H1 (cell line): ENCODE measurements at places on chromosomes 7 and 10.

DNA sequence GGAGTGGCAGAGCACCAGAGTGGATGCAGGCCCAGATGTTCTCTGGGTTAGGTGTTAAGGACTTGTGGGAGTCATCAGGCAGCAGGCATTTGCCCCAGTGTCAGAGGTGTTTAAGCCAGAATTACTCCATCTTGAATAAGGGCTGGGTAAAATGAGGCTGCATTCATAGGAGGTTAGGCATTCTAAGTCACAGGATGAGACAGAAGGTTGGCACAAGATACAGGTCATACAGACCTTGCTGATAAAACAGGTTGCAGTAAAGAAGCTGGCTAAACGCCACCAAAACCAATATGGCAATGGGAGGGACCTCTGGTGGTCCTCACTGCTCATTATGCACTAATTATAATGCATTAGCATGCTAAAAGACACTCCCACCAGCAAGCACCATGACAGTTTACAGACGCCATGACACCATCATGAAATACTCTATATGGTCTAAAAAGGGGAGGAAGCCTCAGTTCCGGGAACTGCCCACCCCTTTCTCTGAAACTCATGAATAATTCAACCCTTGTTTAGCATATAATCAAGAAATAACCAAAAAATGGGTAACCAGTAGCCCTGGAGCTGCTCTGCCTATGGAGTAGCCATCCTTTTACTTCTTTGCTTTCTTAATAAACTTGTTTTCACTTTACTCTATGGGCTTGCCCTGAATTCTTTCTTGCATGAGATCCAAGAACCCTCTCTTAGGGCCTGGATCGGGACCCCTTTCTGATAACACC lies 882 bp upstream of the LRRC61 start:
- DNase-seq, result no peak

DNA sequence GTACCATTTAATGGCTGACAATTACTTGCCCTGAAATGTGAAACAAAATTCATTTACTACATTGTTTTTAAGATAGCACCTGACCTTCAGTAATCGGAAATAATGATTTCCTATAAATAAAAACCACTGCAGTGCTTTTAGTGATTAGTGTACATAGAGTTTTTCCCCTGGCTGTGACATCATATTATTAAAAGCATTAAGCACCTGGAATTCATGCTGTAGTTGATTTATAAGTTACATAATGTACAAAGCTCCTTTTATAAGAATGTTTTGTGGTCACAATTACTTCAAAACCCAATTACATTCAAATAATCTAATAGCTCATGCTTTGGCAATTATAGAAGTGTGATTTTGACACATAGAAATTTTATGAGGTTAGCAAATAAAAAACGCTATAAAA lies 44.3 kb upstream of the EIF4H start:
- DNase-seq, result no peak

GRCh38 chr7:140559410-140559809 lies 80.1 kb upstream of the MKRN1 start:
- no peak for DNase-seq

DNA sequence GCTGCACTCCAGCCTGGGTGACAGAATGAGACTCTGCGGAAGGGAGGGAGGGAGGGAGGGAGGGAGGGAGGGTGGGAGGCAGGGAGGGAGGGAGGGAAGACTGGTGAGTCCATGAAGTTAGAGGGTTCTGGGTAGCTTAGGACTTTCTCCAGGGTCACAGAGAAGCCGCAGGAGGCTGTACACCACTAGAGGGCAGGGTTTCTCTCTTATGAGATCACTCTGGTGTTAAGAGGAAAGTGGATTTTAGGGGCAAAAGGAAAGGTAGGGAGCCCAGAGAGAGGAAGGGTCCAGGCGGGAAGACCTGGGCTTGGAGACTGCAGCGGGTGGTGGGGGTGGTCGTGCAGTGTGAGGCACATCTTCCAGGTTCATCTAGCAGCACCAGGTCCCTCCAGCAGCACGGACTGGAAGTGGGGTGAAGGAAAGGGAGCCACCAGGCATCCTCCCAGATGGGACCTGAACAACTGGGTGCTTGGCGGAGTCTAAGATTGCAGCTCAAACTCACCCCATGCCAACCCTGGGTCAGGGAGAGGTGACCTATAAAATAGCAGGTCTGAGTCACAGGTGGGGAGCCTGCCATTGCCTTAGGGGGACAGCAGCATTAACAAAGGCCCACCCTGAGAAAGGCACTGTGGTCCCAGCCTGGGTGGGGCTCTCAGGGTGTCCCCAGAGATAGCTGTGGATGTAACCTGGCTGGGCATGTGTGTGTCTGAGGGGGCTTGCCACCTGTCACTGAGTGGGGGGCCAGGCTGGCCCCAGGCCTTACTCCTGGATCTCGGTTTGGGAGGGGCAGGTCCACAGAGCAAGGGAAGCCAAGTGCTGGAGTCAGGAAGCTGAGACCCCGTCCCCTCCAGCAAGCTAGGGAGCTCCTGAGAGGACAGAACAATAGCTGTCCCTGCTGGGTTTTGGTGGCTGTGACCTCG lies 48.5 kb upstream of the SLC29A3 start:
- peak; percentile 47 for DNase-seq

DNA sequence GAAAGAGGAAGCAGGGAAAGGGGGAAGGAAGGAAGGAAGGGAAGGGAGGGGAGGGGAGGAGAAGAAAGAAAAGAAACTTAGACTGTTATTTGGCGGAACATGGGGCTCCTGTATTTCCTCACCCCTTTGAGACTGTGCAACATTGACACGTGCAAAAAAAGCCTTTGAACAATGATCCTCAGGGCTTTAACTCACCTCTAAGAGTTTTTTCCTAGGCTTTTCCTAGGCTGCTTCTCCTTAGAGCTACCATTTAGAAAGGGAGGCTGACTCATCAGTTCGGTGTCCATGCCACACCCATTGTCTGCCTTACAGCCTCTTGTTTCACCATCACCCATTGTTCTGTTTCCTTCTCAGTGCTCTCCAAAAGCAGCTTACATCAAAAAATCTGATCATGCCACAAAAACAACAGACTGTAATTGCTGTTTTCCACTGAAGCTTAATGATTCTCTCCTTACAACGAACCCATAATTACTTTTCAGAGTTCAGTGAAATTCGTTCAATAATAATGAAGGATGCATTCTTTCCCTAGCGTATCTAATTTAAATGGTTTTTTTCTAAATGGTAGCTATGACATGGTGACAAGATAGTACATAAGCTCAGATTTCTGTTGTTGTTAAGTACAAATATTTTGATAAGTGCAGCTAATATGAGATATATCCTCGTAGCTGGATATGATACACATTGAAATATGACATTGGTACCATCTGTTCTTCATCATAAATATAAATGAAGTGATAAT lies 90.8 kb downstream of the PRLHR start:
- no peak for DNase-seq

DNA sequence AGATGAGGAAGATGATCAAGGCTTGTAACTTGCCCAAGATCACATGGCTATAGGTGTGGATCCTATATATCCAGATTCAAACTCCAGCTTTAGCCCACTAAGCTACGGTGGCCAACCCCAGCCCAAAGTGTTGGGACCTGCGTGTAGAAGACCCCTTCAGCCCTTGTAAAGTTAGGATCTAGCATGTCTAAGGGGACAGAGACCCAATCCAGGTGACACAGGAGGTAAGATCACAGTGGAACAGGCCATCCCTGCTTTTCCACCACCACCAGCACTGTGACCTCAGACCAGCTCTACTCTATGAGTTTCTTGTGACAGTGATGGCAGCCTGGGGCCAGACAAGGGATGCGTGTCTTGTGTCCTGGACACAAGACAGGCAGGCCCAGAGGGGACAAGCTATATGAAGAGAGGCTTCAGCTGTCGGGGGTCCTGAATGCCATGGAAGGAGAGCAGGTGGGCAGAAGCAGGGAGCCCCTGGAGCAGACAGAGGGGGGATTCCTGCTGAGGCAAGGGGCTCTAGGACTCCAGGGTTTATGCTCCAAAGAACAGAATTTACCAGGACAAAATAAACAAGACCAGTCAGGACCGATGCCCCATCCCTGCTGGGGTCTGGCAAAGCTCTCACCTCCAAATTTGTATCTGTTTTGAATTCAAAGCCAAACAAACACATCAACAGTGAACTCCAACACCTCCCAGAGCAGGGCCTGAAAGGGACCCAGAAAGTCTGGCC lies 10.4 kb downstream of the GPRIN2 start:
- DNase-seq, result no peak

GRCh38 chr10:71573562-71574518 lies 145.7 kb downstream of the C10orf105 start:
- DNase-seq, result no peak

DNA sequence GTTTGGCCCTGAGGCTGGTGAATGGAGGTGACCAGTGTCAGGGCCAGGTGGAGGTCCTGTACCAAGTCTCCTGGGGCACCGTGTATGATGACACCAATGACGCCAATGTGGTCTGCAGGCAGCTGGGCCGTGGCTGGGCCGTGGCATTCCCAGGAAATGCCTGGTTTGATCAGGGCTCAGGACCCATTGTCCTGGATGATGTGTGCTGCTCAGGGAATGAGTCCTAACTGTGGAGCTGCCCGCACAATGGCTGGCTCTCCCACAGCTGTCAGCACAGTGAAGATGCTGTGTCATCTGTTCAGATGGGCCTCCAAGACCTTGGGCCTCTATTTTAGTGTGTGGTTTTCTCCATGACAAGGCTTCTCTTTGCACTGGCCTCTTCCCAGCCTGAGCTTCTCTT lies 64.0 kb downstream of the DMBT1 start:
- no peak for DNase-seq

- DNase-seq, result no peak
Observed at GRCh38 chr7:126856691-126857291, 395.9 kb downstream of the GRM8 start.

DNA sequence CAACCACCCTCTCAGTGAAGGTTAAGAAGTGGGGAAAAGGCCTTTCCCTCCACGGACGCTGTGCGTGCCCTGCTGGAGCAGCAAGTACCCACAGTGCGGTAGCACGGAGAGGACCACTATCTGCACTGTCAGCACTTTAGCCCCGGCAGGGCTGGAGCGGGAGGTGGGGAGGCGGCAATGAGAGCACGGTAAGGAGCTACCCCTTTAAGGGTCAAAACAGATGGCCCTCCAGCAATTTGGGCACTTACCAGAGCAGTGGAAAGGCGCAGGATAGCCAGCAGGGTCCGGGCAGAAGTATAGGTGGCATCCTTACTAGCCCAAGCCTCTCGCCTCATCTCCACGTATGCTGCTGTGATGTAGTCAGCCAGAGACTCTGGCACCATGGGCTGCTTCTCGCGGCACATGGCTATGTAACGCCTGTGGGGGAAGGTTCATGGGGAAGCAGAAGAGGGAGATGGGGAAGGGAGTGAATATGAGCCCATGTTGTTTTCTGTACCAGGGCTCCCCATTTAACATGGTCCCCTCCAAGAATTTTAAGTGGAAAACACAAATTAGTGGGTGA lies 5.2 kb downstream of the COPS6 start:
- no peak for DNase-seq

GRCh38 chr7:140989068-140989467 lies 25.7 kb downstream of the MRPS33 start:
- no peak for DNase-seq

DNA sequence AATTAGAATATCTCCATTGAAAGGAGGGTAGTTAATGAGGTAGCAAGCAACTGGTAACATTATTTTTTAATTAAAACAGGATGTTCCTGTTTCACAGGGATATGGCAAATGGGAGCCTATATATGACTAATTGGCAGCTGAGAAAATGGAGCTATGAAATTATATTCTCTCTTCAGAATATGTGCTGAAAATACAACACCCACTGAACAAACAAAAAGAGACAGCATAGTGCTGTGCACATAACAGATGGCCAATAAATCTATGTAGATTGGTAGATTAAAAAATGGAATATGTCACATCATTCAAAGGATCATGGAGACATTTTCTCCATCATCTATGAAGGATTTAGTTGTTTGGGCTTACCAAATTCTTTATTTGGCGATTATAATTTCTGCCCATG lies 362.0 kb downstream of the GPR37 start:
- DNase-seq, result no peak

DNA sequence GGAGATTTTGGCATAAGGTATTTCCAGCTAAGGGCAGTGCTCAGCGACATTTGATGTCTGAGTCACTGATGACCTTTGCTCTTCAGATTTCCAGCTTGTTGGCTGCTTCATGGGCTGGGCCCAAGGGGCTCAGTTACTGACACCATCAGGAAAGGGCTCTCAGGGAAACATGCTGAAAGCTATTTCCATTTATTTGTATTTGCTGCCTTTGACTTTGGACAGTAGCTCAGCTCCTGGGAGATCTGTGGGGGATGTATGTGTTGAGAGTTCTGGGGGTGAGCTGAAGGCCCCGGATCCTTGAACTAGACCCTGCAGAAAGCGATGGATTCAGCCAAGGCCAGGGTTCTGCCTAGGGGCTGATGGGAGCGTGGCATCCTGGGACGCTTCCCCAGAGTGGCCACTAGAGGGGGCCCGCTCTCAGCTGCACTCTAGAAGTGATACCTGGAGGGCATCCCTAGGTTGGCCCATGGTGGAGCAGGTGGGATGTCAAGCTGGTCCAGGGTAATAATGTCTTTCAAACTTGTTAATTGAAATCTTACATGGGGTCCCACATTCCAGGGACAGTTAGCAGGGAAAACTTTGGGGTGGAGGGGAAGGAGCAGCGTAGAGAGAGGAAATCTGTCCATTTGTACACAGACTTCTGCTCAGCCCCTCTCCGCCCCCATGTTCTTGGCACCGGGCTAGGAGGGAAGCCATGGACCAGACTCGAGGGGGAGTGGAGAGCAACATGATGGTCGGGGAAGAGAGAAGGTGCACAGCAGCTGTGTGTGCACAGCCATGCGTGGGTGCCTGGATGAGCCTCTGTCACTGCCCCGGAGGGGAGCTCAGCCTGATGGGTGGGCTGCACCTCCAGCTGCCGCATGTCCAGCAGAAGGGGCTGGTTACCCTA lies 3.0 kb upstream of the BTBD16 start:
- DNase-seq, result peak; percentile 88

DNA sequence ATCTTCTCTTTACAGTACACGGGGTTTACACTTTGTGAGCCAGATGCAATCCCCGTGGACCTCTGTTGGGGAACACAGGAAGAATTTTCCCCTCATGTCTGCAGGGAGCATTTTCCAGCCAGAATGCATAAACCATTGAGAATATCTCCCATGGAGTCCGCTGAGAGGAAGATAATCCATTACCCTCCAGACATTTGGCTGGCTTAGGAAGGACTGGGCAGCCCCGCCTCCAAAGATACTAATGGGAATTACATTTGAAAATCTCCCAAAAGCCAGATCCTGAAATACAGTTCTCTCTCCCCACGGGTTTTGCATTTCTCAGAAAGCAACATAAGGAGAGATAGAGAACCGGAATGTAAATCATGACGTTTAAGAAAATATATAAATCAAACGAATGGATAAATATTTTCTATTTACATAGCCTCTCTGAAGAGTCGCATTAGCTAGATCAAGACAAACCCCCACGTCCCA lies 53.5 kb downstream of the TRIL start:
- no peak for DNase-seq

- DNase-seq, result no peak
Observed at GRCh38 chr10:77552252-77552651, 85.4 kb downstream of the KCNMA1 start.

DNA sequence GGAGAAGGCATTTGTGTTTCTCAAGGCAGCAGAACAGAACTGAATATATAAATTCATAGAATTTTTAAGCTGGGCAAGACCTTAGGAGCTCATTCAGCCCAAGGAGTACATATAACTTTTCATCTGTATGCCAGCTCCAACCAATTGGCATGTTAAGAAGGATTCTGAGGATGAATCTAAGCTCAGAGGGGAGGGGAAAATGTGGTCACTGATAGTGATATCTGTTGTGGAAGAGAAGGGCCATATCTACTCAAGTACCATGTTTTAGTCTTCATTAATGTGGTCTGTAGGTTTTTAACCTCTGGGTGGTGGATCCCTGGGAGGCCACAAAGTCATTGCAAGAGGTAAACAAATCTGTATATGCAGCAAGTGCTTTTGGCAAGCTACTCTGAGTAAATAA lies 6.4 kb downstream of the CALD1 start:
- DNase-seq, result no peak

GRCh38 chr7:99407872-99408378 lies 472 bp downstream of the PDAP1 start:
- no peak for DNase-seq
